Small intestine (tissue), 16 donors: ENCODE measurements at places on chromosomes 7 and 10. TPM values are rescaled to one million over a fixed set of nuclear protein-coding genes. Genes with fewer than 3 reads are reported as not detected.

- no peaks in the 10 kb centered on the region for H3K27me3 ChIP-seq
- H3K36me3 ChIP-seq: no peaks in the 10 kb centered on the region
- H3K27ac ChIP-seq: no peak overlapping the region
- H3K4me1 ChIP-seq: no peaks in the 10 kb centered on the region
Measured at GRCh38 chr7:86926732-86927131, 132.7 kb downstream of the ELAPOR2 start.

DNA sequence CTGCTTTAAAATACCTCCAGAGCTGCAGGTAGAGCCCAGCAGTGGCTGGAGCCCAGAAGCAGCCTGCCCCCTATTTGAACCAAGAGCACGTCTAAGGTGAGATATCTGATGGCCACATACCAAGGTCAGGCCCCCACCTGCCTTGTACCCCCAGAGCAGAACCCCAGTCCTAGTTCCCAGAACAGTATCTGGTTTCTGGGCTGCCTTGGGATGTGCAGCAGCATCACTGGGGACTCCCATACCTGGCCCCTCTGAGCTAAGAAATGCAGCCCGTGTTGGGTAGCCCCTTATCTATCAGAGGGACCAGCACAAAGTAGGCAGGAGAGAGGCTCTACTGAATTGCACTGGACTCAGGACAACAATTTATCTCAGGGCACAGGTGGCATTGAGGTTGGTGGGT, 8.9 kb downstream of the SFTPD start:
- no peak for DNase-seq
- H3K4me1 ChIP-seq: no peaks in the 10 kb centered on the region
- H3K4me3 ChIP-seq: no peak overlapping the region
- no peak overlapping the region for H3K27ac ChIP-seq
- H3K27me3 ChIP-seq: no peaks in the 10 kb centered on the region

- no peaks in the 10 kb centered on the region for H3K27me3 ChIP-seq
- no peak overlapping the region for H3K4me3 ChIP-seq
- peak; percentile 10 for DNase-seq
- no peak overlapping the region for H3K27ac ChIP-seq
Measured at GRCh38 chr7:117791877-117792780, 81.1 kb downstream of the CTTNBP2 start.

DNA sequence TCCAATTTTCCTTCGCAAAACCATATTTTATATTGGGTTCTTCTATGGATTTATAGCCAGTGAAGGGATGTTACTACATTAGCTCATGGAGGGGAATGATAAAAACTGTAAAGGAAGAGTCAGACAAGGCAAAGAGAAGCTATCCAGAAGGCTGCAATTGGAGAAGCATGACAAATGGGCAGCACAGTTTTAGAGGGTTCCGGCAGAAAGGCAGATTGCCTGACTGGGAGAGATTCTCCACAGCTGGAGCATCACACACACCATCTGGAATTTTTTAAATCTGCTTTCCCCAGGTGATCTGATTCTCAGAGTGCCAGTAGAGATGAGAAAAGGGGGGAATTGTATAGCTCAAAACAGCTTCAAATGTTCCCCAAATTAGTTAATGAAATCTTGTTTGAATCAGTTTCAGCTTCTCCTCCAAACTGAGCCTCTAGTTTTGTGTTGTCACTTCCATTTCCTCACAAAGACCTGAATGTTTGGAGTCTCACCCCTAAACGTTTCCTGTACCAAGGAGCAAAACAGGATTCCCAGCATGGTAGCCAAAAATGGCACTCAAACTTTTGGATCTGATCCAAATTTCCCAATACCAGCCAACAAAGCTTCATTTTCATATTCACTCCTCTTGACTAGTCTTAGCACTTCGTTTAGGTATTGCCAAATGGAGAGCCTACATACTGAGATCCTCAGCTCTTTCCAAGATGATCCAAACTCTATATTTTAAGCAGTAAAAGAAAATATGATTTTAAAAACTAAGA, 177.5 kb downstream of the HPSE2 start:
- no peak overlapping the region for H3K4me3 ChIP-seq
- H3K27ac ChIP-seq: no peak overlapping the region
- no peaks in the 10 kb centered on the region for H3K27me3 ChIP-seq
- DNase-seq: no peak

- no peaks in the 10 kb centered on the region for H3K27me3 ChIP-seq
- H3K4me3 ChIP-seq: peak overlapping the region; percentile 85
- no peaks in the 10 kb centered on the region for H3K36me3 ChIP-seq
- H3K4me1 ChIP-seq: peaks cover 3% of the 10 kb centered on the region
Measured at GRCh38 chr7:87344446-87344845, 1.0 kb upstream of the CROT start.

Gene IL15RA
- 2.5 TPM for polyA plus RNA-seq

Gene OR2A42
- 0.03 TPM for polyA plus RNA-seq

Gene GOLGA7B
- polyA plus RNA-seq: 1.9 TPM

Gene CNPY1
- not detected for polyA plus RNA-seq
